ENCODE measurements at places on chromosomes 13 and 19.

DNA sequence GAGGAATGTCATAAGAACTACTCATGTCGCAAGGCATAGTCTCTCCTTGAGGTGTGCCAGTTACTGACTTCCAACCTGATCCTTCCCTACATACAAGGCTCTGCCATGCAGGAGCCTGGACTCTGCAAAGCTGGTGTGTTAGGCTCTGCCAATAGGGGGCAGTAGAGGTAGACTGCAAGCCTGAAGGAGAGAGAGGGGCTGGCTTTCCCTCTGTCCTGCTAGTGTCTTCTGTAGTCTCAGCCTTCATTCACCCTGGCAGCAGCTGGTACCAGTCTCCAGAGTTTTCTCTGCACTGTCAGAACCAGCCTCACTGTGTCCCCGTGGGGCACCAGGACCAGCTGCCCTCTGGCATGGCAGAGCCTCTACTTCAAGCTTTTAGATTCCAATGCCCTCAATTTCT is 14.5 kb downstream of the SHISA2 start:
- no peak for DNase-seq

- no peak for DNase-seq
Measured at GRCh38 chr13:61146158-61146557, 269.5 kb downstream of the PCDH20 start.

- DNase-seq: no peak
Measured at GRCh38 chr19:44332145-44332544, 24.3 kb downstream of the ZNF112 start.

GRCh38 chr13:83057119-83057518 is 825.2 kb downstream of the SLITRK1 start:
- no peak for DNase-seq

GRCh38 chr13:75135325-75135825 is 346.6 kb downstream of the TBC1D4 start:
- DNase-seq: no peak

- no peak for DNase-seq
Measured at GRCh38 chr13:24644036-24644435, 36.2 kb upstream of the ATP12A start.

GRCh38 chr13:108437496-108437895 is 168.0 kb downstream of the TNFSF13B start:
- no peak for DNase-seq

DNA sequence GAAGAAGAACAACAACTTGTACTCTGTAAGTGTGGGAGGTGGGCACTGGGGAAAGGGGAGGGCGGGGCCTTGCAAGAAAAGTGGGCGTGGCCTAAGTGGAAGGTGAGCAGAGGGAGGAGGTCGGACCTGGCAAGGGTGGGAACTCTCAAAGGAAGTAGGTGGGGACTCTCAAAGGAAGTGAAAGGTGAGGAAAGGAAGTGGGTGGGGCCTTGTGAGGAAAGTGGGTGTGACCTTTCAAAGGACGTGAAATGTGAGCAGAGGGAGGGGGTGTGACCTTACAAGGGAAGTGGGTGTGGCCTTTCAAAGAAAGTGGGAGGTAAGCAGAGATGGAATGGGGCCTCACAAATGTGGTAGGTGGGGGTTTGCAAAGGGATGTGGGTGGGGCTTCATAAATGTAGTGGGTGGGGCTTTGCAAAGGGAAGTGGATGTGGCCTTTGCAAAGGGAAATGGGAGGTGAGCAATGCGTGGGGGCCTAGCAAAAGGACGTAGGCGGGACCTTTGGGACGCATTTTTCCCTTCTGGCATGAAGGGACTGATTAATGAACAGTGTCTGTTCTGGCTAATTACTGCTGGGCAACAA is 25.9 kb downstream of the ACSBG2 start:
- DNase-seq: peak; percentile 25

GRCh38 chr19:38617764-38618589 is at the start of gene MAP4K1:
Gene MAP4K1 (minus strand): TSS chr19:38617953. CDS start chr19:38617895, 58 bp downstream.
- DNase-seq: peak; percentile 73

GRCh38 chr13:73598020-73598712 is 536.0 kb downstream of the KLF12 start:
- no peak for DNase-seq

GRCh38 chr19:50724522-50725217 is 1.5 kb downstream of the CLEC11A start:
- peak; percentile 93 for DNase-seq

DNA sequence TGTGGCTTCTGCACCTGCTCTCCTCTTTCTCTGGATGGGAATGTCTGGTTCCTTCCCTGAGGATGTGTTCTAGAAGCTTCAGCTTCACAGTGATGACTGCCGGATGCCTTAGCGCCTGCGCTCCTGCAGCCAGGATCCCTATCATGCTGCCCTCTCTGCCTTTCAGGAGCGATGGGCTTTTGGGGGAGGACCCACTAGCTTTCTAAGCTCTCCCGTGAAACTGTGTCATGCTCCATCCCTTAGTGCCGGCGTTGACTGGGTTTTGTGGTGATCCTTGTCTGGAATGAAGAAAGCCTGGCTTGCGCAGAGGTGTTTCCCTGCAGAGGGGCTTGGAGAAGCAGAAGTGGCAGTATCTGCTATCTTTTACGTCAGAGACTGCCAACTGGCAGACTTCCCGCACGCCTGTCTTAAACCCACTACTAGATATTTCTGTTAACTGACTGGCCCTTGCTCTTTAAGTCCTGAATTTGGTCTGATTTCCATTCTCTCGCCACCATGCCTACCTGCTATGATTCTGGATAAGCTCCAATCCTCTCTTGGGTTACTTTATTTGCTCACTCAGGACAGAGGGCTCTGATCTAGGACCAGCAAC is 3.8 kb upstream of the KMT2B start:
- no peak for DNase-seq

- DNase-seq: no peak
Measured at GRCh38 chr13:93029536-93029935, 197.1 kb upstream of the GPC6 start.

- no peak for DNase-seq
Measured at GRCh38 chr13:23516190-23516589, 54.0 kb upstream of the TNFRSF19 start.

DNA sequence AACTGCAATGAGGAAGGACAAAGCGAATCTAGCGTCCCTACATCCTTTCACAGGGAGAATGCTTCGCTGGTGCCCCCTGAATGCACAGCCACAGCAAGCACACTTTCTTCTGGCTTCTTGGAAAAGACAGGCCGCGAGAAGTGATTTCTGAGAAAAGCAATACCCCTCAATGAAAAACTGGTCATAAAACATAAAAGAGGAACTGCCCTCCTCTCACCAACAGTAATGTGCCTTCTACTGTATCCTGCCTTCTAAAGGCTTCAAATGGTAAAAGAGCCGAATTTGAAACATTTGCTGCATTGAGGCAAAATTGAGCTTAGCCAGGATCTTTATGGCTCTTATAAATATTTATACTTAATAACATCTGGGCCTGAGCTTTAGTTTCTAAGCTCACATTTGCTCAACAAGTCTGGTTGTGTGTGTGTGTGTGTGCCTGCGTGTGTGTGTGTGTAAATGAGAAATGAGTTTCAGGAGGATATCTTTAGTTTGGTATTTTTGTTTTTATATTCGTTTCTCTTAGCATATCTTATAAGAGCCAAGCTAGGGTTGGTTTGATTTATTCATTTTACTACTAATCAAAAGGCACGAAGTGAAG is 246.1 kb upstream of the MAB21L1 start:
- no peak for DNase-seq

GRCh38 chr19:29680447-29680846 is 15.2 kb downstream of the PLEKHF1 start:
- peak; percentile 70 for DNase-seq

DNA sequence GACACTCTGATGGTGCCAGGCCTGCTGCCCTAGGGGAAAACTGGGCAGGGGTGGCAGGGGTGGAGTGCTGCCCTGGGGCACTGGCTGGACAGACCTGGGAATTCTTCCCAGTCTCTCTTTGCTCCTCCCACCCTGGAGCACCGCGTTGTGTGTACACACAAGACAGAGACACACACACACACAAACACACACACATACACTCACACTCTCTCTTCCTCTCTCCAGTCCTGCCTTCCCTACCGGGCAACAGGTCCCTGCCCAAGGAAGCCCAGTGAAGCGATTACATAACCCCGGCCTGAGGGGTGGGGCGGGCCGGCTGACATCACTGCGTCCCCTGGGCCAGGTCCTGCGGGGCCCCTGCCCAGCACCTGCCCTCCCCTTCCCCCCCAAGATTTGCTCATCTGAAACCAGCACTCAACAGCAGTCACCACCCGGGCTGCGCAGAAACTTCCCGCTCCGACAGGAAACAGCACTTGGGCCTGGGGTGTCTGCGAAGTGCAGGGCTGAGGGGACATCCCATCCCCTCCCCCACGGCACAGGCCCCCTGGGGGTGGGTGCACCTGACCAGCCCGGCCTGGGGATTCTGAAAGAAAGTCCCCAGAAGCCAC is 1.2 kb downstream of the MKNK2 start:
- DNase-seq: peak; percentile 58

GRCh38 chr13:106660746-106661625 is 93.0 kb upstream of the ARGLU1 start:
- no peak for DNase-seq

Data from activated naive CD4-positive, alpha-beta T cell treated with anti-CD3 and anti-CD28 coated beads, Interleukin-2, amount 50 U/mL, for 16 hours (primary cell).